ENCODE measurements at places on chromosomes 2 and 18. TPM values are rescaled to one million over a fixed set of nuclear protein-coding genes. Genes with fewer than 3 reads are reported as not detected.
A peak's percentile ranks its signal among the peaks of the same experiment; 100 is the strongest.

DNA sequence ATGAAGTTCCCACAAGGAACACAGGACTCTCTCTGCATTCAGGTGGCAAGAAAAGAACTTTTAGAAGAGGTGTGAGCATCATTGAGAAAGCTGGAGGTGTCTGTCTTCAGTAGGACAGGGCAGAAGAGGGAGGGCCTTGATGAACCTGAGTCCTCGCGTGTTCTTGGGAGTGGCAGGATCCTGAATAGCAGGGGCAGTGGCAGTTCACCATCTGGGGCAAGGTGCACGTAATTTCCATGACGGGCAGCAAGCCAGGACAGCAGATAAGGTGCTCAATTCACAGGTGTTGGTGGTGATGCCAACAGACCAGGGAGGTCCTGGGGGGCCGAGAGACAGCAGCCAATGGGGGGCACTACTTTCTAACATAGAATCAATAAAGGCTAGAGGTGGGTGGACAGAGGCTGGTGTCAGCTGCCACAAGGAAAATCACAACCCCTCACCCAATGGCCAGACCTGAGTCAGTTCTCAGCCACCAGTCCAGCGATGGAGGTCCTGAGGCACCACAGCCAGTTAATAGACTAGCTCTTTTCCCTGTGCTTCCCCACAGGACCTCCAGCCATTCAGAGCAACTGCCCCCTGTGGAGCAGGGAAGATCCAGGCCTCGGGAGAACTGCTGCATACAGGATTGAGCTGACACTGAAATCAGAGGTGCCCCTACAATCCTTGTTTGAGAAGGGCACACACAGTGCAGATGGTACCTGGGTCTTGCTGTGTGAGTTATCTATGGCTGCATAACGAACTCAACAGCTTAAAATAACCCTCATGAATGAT, 10.9 kb upstream of the HDAC4 start:
- DNase-seq = no peak

DNA sequence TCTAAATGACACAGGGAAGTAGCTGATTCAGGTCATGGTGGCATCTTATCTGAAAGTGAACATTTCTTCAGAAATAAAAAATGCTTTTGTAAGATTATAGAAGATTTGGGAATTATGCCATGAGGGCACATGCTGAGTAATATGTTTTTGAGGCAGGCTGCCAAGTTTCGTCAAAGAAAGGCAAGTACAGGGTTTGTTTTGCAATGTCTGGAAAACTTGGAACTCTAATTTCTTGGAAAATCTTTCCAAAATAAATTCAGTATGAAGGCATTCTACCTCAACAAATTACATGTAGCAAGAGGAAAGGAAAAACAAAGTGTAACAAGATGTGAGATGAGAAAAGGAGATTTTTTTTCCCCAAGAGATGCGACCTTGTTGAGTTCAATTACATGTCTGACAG, 167.7 kb downstream of the PLCL1 start:
- no peak for DNase-seq

DNA sequence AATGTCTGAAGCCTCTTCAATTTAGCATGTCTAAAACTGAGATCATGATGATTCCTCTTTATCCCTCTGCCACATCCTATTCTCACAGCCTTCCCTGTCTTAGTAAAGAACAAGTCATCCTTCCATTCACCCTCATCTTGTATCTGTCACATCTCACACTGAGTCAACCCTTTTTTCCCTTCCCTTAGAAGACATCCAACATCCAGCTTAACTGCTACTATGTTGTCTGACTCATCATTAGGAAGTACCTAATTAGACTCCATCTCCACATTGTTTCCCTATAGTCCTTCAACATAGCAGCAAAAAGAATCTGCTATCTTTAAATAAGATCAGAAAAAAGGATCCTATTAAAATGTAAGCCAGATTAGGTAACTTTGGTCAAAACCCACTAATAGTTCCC, 85.2 kb upstream of the GRB14 start:
- no peak for DNase-seq

DNA sequence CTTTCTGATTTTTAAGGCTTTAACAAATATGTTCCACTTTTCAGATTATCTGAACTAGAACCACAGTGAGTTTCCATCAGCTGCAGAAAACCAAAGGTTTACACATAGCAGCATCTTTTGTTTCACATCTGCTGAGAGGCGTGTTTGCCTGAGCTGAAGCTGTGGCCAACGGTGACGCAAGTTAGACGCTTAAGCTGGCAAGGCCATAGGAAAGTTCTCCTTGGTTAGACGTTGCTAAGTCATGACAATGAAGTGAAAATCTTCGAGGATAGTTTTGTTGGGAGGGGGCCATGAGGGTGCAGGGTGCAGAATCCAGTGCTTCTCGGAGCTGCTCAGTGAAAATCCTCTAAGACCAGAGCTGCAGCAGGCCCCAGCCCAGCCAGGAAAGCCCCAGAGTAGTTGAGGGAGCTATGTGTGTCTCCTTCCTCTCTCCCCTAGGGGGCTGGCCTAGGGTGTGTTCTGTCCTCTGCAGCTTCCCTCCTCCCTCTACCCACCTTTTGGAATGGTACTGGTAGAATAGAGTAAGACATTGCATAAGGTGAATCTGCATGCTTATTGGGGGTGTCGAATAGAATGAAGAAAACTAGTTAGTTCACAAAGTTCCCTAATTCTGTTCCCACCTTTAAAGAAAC, 105.4 kb downstream of the FHOD3 start:
- DNase-seq = no peak

DNA sequence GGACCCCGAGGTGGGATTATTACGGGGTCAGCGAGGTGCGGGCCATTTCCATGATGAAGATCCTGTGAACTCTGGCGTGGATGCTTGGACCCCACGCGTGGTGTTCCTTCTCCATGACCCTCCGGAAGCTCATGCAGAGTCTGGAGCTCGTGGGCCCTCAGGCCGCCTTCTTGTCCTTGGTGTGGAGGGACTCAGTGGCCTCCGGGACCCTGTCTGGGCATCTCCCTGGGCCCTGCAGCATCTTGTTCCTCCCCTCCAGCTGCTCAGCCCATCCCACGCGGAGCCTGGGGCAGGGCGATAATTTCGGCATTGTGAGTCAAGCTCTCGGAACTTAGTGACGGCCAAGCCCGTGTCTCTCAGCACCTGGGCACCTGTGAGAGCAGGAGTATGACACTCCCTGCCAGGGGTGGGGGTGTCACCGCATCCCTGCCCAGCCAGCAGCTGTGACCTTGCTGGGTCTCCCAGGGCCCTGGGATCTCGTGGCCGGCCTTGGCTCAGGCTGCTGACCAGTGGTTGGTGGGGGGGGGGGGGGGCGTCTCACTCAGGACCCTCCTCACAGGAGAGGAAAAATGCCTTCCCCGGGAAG, 24.6 kb downstream of the RTP5 start:
- DNase-seq = peak; percentile 11

DNA sequence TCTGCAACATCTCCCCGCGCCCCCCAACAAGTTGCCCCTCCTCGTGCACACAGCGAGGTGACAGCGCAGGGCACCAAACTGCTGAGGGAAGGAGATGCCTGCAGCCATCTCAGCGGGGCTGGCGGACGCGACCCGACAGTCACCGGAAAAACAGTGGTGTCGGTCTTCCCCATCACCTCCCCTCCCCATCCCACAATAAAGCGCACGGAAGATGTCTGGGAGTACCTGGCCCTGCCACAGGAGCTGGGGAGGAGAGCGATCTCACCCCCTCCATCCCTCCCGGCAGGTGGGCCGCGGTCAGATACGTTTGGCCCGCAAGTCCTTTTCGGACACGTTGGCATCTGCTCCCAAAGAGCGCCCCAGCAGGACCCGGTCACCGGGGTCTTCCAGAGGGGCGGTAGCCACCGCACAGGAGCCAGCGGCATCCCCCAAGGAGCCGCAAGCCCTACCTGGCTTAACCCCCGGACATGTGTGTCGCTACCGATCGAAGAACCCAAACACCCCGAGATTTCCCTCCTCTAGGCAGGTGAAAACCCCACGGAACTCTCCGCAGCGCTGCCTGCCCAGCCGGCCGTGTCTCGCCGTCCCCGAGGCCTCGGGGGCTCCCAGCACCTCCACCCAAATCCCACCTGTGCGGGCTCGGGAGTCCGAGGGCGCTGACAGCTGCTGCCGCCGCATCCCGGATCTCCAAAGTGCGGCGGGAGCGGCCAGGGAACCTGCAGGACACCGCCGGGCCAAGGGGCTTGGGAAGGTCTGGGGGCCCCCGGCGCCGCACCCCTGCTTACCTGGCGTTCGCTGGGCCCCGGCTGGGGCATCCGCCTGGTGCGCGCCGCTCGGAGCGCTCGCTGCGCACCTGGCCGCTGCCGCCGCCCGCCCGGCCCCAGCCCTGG, 657 bp downstream of the ATP8B1 start:
- DNase-seq = peak; percentile 29

DNA sequence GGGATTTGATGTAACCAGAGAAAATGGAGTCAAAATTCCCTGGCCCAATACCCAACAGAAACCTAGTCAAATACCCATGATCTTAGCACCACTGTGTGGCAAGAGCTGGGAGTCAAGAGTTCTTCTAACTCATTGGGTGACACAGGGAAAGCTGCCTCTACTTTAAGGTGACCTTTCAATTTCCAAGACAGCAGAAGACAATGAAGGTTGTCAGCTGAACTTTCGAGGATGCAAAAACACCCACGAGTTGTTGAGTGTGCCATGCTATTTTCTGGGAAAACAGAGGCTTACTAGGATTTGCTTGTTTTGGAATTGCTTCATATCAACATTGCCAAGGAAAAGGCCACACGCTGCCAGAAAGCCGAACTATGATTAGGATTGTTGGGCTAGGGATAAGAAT, 61.6 kb upstream of the CYRIA start:
- DNase-seq = no peak

DNA sequence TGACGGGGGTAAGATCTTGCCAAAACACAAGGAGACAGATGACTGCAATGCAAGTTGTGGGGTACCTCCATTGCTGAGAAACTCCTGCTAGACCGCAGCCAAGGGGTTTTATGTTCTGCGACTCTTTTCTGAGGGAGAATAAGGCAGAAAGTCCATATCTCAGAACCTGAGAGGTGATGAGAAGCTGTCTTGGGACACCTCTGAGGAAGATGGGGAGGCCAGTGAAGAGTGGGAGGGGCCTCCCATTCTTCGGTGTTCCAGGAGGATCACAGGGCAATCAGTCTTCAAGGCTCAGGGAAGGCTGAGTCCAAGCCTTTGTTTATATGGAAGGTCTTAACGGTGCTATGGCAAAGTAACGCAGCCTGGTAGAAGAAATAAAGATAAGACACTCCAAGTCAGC, 18.0 kb downstream of the CYP27A1 start:
- DNase-seq = no peak

GRCh38 chr2:62267696-62268095, 71.8 kb downstream of the B3GNT2 start:
- DNase-seq = no peak

DNA sequence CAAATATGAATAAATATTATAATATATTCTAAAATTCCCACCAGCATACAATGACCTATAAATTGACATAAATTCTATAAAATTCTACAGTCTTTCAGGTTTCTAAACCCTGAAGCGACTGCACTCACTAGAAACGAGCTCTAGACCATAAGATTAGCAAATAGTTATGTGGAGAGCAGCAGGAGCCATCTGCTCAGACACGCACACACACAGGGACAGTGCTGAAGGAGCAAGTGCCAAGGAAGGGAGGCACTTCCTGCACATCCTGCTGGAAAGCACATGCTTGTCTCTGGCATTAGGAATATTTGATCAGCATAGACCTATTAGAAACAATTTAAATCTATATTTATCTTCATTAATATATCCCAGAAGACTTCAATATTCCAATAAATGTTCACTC, 713.9 kb upstream of the CDH2 start:
- no peak for DNase-seq

DNA sequence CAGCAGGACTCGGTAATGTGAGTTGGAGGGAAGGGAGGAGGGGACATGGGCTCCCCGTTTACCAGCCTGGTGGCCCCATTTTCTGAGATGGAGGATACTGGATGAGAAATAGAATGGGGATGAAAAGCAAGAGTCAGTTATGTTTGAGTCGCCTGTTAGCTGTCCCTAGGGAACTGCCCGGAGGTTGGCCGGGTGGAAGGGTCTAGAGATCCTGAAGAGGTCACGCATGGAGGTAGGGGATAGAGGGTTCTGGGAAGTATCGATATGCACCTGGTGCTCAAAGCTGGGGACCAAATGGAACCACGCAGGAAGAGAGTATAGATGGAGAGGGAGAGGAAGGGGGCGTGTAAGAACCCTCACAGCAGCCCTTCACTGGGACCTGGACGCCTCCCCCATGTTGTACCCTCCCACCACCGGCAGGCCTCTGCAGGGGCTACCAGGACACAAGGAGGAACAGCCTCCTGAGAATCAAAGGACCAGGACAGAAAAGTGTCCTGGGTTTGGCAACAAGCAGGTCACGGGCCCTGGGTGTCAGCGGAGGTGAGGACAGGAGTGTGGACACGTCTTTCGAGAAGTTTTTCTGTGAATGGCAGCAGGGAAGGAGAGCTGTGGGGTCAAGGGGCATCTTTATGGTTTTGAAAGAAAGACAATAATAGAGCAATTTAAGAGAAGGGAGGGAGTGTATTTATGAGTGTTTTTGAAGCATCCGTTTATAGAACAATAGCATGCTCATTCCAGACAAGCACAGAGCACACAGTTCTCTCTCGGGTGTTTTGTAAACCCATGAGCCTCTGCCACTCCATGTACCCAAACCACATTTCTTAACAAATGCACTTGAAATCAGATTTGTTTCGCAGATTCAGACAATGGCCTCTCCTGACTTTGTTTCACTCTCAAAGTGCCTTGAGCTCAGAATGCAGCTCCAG, 132.2 kb downstream of the SMAD7 start:
- peak; percentile 9 for DNase-seq

The IL36B gene
- total RNA-seq = not detected

The GRHL1 gene
- total RNA-seq = 0.95 TPM

The FAM124B gene
- not detected for total RNA-seq

The DYTN gene
- not detected for total RNA-seq

The APCDD1 gene
- 0.15 TPM for total RNA-seq

The LIPG gene
- total RNA-seq = 0.29 TPM

The AFG3L2 gene
- total RNA-seq = 49.9 TPM

The CD8B gene
- not detected for total RNA-seq

The PMS1 gene
- 32.7 TPM for total RNA-seq

The FOXI3 gene
- not detected for total RNA-seq

The PELI1 gene
- total RNA-seq = 93.1 TPM
